ENCODE measurements at places on chromosomes 7 and 10.

DNA sequence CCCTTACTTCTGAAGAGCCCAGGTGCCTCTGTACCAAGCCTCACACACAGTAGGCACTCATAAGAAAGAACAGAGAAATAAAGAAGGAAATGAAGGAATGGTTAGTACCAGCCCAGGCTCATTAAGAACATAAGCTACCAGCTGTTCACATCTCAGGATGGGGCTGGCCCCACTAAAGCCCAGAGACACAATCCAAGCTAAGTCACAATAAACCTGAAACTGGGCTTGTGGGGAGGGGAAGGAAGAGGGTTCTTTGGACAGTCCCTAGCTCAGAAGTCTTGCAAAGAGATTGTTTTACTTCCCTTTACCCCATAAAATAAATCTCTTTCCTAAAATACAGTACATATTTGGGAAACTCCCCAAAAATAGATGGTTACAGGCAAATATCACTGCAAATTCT is 24.3 kb downstream of the FBXW4 start:
- DNase-seq, result no peak

GRCh38 chr7:3439333-3440030 is 138.4 kb downstream of the SDK1 start:
- DNase-seq, result no peak

DNA sequence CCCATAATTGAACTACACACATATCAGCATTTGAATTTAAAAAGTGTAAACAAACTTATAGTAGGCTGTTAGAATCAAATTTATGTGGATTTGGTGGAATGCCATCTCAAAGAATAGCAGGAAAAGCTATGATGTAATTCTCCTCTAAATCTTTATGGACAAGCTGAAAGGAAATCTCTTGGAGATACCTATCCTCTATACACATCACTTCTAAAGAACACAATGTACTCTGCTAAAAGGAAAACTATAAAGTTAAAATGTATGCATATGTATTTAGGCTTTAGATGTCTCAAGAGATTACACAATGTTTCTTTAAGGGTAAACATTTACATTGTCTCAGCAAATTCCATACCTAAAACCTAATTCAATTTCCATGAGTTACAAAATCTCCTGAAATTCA is 323.3 kb downstream of the CRPPA start:
- DNase-seq, result no peak

DNA sequence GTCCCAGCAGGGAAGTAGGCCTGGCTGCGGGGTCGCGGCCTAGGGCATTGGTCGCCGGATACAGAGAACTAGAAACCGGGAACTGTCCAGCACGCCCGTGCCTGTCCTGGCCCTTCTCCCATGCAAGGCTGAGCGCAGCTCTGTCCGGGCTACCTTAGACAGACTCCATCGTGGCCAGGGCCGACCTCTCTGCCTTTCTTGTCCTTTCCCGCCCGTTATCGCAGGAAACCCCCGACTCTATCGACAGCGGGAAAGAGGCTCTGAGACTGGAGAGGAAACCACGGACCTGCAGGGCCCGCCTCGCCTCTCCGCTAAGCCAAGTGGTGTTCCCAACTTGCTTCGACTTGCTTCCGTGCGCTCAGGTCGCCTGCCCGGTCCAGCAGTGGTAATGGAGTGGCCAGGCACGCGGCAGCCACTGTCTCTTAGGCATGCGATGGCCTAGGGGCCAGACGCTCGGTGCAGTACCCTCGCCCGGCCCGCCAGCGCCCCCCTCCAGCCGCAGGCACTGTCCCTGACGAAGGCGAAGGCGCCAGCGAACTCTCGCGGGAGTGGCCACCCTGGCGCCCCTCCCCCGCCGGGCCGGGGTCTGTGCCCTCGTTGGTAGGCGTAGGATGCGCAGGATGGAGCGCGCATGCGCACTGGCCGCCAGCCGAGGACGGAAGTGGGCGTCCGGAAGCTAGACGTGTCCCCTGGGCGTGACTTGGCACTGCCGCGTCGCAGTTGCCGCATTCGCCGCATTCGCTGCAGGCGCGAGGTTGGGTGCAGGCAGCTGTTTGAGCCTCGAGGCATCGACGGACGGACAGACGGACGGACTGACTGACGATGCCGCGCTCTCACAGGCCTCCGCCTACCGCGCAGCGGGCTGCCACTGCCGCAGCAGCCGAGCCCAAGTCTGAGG is 54.4 kb downstream of the MCMBP start:
- peak; percentile 9 for DNase-seq

DNA sequence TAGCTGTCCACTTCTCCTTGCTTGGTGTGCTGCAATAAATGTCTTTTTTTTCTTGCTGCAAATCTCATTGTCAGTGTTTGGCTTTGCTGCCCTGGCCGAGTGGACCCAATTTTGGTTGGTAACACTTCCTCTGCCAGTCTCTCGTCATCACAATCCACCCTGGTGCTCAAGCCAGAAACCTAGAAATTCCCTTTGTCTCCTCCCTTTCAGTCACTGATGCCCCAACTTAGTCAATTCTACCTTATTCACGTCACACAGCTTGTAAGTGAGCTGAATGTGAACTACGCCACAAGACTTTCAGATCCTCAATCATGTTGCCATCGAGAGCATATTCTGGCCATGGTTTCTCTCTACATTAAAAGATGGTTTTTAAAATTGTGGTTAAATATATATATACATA is 13.0 kb upstream of the FRA10AC1 start:
- no peak for DNase-seq

GRCh38 chr10:71077143-71077581 is 135.2 kb upstream of the UNC5B start:
- DNase-seq, result no peak

DNA sequence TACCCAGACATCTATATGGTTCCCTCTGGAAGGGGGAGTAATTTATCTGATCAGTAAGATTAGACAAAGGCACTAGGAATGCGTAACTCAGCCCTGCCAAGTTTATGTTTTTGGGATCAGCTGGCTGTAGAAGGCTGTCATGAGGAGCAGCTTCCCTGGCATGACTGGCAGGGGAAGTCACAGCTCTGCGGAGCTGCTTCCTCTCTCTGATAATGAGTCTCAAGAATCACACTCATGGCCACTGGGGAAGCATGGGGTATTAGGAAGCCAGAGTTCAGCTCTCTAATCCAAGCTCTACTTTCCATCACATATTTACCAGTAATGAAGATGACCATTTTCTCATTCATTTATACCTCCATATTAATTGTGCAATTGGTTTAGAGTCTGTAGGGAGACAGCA is 758.9 kb downstream of the GRM8 start:
- no peak for DNase-seq

DNA sequence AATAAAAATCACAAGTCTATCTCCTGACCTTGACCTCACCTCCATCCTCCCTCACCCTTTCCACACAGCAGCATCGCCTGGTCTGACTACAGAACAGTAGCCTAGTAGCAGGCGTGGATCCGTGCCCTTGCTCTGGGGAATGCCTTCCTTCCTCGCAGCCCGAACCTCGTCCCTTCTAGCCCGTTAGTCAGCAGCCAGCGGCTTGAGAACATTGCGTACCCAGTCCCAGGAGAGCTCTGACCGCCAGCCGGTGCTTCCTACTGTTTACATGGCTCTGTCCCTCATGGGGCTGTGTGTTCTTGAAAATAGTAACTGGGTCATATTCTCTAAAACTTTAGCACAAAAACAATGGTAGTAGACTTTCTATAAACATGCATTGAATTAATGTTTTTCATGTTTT is 682.7 kb upstream of the IGFBP3 start:
- no peak for DNase-seq

DNA sequence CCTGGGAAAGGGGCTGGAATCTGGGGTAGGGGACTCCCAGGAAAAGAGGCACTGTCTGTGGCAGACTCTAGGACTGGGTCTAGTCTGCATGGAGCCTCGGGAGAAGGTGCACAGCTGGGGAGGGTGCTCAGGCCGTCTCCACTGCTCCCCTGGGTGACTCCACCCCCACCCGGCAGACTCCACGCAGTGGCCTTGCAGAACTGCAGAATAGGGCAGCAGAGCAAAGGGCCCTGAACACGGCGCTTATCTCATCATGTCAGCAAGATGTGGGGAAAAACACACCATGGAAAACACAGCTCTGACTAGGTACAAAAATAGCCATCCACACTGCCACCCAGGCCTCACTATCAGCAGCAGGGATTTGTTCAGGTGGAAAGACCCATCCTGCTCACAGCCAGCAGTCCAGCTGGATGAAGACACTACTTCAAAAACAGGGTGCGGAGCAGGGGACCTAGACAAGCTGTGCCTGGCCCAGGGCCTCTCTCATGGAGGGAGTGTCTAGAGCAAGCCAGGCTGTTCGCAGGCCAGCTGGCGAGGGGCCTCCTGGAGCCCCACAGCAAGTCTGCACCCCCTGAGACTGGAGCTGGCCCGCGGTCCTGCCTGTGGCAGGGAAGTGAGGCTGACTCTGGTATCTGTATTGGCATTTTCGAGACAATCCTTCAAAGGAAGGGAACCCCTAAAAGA is 11.7 kb downstream of the MAT1A start:
- DNase-seq, result no peak

DNA sequence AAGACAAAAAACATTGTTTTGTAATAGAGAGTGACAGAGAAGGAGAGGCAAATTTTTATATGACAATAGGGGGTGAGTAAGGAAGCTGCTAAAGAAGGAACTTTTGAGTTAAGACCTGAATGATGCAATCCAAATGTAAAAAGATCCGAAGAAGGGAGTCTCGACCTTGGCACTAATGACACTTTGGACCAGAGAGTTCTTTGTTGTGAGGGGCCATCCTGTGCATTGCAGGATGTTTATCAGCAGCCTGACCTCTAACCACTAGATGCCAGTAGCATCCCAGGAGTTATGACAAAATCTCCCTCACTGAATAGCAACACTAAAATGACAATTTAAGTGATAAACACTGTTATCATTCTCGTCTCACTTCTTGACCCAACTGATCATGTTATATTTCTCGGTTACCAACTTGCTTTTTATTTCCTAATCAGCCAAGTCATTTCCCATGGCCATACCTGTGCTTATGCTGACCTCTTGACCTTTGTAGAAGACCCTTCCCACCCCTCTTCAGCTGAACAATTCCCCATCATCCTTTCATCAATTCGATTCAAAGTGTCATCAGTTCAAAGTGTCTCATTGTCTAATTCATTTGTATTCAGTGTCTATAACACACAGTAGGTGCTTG is 30.0 kb downstream of the DGKI start:
- no peak for DNase-seq

DNA sequence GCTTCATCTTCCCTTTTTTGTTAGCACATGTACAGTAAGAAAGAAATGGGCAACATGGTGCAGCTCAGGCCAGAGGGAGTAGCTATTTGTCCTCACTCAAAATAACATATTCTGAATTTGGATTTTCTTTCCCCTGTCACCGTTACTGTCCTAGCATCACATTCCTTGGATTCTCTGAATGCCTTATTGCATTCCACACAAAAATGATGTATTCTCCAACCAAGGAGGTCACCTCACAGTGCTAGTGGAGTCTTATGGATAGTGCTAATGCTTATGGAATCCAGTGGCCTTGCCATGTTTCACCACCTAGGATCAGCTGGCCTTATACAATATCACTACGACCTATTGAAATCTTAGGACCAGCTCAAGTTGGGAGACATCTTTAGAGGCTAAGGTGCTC is 7.2 kb downstream of the PRSS58 start:
- DNase-seq, result no peak

DNA sequence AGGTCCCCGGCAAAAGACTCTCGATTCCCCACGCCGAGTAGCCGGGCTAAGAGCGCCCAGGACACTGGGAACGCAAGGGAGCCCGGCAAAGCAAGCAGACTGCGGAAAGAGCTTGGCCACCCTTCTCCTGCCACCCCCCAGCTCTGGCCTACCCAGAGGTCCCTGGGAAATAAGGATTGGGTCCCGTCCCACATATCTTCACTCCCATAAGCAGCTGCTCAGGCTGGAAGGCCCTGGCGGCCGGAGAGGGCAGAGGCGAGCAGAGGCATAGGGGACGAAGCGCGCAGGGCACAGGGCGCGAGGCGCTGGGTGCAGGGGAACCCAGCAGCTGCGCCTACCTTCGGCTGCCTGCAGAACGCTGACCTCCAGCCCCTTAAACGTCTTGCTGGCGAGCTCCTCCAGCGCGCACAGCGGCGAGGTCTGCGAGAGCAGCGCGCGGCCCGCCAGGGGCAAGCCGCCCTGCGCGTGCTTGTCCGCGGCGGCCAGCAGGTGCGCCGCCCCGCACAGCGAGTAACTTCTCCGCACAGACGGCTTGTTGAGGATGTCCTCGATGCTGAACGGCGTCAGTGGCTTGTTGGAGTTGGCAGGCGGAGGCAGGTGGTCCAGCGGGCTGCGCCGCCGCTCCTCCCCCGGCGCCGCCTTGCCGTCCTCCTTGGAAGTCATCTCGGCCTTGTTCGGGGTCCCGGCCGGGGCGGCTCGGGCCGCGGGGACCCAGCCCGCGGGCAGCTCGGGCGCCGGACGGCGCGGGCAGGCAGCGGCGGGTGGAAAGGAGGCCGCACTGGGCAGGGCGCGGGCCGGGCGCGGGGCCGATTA is 904 bp downstream of the LBX1 start:
- DNase-seq, result no peak

DNA sequence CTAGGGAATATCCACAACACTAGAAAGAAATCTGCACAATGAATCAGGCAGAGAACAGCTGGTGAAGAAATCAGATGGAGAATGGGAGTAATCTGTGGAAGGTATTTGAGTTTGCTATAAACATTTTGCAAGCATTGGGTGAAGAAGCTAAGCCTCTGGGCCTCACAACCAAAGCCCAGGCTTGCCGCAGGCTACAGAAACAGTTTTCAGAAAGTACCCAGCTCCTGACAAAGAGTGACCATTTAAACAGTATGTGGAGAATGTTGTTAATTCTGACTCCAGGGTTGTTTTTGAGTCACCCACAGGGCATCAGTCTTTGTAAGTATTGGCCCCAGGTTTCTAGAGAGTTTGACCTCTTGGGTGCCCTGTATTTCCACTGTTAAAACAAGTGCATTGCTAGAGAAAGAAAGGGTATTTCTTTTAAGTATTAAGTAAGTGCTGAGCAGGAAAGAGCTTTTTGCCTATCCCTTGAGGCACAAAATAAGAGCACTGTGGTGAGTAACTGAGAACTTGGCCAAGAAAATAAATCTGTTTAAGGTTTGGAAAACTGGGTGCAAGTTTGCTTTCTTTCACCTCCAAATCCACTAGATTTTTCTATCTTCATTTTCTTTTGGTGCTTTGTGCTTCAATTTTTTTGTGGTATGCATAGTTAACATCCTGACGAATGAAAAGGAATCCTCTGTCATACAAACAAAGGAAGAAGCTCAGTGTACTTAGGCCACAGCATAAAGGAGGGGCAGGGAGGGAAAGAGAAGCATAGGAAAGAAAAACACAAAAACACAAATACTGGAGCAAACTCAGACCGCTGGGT is 691.8 kb downstream of the SUGCT start:
- DNase-seq, result no peak

- DNase-seq, result no peak
Measured at GRCh38 chr7:17123020-17123419, 175.4 kb upstream of the AHR start.

GRCh38 chr7:13911909-13912308 is 77.6 kb downstream of the ETV1 start:
- no peak for DNase-seq

- no peak for DNase-seq
Measured at GRCh38 chr7:30975256-30975899, 11.6 kb downstream of the GHRHR start.

Data from activated T-helper 1 cell treated with Interleukin-2 at 50 U/mL for 16 hours (primary cell).